ENCODE measurements at places on chromosomes 3 and 15. TPM values are rescaled to one million over a fixed set of nuclear protein-coding genes. Genes with fewer than 3 reads are reported as not detected.

The SKOR1 gene
- polyA plus RNA-seq = 0.18 TPM

The ZNF860 gene
- polyA plus RNA-seq = not detected

The MYRIP gene
- polyA plus RNA-seq = 1.1 TPM

The DZIP1L gene
- polyA plus RNA-seq = 6.4 TPM

The HGD gene
- not detected for polyA plus RNA-seq

The MYL3 gene
- not detected for polyA plus RNA-seq

The DNAH12 gene
- polyA plus RNA-seq = 0.03 TPM

The SLC7A14 gene
- polyA plus RNA-seq = 2.7 TPM

The ALDH1A2 gene
- polyA plus RNA-seq = not detected

The CCRL2 gene
- polyA plus RNA-seq = not detected

The ACAD9 gene
- polyA plus RNA-seq = 41.9 TPM

The LRRK1 gene
- polyA plus RNA-seq = 6.5 TPM

The GOLGA6A gene
- not detected for polyA plus RNA-seq

The IL12A gene
- 0.97 TPM for polyA plus RNA-seq

The SLC12A1 gene
- polyA plus RNA-seq = not detected

The FSIP1 gene
- polyA plus RNA-seq = 0.43 TPM

The TMCO5A gene
- polyA plus RNA-seq = not detected

The NOX5 gene
- 0.05 TPM for polyA plus RNA-seq

All from SK-N-SH (cell line).